ENCODE measurements at places on chromosomes 7 and 10.

DNA sequence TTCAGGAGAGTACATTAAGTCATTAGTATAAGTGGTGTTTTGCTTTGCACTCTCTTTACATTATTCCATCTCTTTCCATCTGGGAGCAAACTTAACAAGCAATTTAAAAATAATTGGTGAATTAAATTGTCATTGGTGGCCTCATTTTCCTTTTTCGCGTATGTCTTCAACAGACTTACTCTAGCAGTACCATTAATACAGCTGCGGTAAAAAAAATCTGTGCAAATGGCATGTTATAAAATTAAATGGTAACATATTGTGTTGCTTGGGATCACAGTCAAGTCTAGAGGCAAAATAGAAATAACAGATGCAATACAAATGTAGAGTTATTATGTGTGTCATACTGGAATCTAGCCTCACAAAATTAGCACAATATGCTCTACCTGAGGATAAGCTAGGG lies 322.4 kb downstream of the PCDH15 start:
- no peak for DNase-seq

GRCh38 chr7:84538268-84538667 lies 343.7 kb upstream of the SEMA3A start:
- DNase-seq: no peak

DNA sequence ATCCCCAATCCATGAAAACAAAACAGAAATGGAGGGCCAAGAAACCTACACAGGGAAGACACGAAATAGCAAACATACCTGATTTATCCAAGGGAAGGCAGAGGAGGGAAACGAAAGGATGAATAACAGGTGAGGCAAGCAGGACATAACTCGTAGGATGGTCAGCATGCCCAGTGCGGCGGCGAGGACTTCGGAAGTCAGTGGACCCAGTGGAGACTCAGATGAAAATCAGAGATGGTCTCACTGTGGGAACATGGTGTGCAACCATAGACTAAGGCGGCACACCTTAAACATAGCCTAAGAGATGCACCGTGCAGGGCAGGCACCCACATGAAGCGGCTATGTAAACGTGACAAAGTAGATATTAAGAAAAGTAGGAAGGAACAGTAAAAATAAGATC lies 157.5 kb downstream of the MGMT start:
- no peak for DNase-seq

DNA sequence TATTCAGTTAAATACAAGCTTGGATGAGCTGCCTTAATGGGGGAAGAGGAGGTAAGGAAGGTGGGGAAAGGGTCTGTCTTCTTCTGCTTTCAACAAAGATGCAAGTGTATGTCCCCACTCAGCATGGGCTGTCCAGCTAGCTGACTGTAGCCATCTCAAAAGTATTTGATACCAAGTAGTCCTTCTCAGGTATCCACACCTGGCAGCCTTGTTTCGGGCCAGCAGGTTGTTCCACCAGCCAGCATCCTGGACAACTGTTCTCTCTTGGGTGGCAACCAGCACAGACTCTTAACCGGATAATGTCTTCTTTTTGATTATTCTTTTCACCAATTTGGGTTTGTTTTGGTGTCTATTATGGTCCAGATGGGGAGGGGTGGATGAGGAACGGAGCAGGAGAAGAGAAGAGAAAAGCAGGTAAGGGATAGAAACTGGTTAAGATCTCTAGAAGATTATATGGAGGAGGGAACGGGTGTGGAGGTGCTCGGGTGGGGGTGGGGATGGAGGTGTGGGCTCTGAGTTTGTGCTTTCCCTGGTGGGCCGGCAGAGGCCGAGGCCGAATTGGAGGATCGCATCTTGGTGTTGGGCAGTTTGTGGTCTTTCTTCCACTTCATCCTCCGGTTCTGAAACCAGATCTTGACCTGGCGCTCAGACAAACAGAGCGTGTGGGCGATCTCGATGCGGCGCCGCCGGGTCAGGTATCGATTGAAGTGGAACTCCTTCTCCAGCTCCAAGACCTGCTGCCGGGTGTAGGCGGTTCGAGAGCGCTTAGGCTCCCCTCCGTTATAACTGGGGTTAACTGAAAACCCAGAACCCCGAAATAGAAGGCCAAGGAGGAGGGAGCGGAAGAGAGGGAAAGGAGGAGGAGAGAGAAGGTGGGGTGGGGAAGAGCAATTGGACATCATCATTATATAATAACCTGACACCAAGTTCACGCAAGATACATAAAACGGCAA lies 1.5 kb downstream of the HOXA4 start:
- DNase-seq: no peak

DNA sequence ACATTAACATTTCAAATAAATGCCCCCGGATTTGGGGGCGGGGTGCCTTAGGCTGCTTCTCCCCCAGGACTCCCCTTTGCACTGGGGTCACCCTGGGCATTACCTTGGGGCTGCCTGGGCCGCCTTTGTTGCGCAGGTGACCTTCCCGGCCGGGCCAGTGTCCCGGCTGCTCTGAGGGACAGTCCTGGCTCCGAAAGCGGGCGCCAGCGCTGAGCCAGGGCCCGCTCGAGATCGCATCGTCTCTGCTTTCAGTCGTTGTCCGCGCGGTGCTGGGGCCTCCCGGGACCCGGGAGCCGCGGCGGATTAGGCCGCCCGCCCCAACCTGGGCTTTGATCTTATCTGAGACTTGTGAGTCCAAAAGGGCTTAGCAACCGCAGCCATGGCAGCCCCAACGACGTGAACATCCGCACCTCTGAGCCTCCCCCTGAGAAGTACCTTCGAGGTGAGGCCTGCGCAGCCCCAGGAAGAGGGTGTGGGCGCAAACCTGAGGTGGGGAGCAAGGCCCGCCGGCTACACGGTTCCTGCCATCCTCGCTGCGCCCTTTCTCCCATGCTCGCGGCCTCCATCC lies 14.8 kb upstream of the WAPL start:
- no peak for DNase-seq

DNA sequence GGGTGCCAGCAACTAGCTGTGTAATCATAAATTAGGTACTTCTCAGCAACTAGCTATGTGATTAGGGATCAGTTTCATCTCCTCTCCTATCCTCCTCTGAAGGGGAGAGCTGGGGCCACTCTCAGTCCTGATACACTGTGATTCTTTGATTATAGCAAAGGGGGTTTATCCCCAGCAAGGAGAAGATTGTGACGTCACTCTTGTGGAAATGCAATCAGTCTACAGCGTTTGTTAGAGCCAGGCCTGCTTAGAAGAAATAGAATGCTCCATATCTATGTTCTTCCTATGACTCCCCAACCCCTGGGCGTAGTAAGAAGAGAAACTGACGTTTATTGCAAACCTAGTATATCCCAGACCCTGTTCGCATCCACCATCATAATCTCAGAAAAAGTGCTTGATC lies 308.2 kb downstream of the GFRA1 start:
- no peak for DNase-seq

GRCh38 chr7:96826089-96826488 lies 116.4 kb upstream of the SEM1 start:
- DNase-seq: no peak

DNA sequence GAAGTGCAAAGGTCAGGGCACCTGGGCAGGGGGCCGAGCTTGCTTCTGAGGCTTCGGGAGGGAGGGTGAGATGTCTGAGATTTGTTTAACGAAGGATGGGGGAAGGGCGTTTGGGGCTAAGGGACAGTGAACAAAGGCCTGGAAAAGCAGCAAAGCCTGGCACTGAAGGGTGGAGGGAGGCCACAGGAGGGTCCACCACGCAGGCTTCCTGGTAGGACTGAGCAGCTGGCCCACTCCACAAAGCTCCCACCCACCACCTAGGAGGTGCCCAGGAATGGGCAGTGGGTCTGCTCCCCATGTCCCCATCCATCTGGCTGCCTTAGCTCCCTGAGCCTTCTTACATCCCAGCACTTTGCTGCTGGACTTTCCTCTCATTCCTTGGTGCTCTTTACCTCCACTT lies 39.4 kb upstream of the CXCL12 start:
- peak; percentile 3 for DNase-seq

DNA sequence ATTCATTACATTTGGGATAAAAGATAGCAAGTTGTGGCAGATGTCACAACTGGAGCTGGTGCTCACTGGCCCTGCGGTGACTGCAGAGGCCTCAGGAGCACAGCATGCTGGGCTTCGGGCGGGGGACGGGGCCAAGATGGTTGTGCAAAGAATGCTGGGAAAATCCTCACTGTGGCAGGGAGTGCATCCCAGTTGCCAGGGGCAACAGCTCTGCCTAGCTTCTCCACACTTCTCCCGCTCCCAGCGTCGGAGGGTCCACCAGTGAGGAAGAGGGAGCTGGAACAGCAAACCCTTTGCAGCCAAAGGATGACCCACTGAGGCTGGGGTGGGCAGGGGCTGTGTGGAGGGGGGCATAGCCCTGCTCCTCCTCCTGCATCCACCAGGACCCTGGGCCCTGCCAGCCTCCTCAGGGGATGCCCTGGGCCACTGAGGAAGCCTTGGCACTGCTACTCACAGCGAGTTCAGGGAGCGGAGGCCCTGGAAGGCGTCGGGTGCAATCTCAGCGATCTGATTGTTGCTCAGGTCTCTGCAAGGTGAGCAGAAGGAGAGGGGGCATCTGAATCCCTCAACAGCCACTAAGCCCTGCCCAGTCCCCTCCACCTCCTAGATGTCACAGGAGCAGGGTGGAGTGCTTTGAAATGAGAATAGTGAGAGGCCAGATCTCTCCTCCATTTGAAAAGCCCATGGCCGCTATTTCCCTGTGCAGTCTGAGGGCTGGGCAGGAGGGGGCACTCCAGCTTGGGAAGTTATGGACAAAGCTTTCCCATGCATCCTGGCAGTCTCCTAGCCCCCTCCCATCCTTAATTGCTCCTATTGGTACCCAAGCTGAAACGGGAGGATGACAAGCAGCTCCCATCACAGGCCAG lies 126.5 kb downstream of the SLIT1 start:
- DNase-seq: no peak

DNA sequence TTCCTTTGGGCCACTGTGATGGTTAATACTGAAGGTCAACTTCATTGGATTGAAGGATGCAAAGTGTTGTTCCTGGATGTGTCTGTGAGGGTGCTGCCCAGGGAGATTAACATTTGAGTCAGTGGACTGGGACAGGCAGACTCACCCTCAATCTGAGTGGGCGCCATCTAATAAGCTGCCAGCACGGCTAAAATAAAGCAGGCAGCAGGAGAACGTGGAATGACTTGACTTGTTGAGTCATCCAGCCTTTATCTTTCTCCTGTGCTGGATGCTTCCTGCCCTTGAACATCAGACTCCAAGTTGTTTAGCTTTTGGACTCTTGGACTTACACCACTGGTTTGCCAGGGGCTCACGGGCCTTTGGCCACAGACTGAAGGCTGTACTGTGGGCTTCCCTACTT lies 1046.9 kb downstream of the TYW1 start:
- no peak for DNase-seq

GRCh38 chr7:51817694-51818225 lies 501.2 kb upstream of the COBL start:
- no peak for DNase-seq

GRCh38 chr7:111605246-111605645 lies 43.0 kb upstream of the IMMP2L start:
- DNase-seq: no peak

- no peak for DNase-seq
Observed at GRCh38 chr7:1717095-1717483, 47.0 kb downstream of the ELFN1 start.

DNA sequence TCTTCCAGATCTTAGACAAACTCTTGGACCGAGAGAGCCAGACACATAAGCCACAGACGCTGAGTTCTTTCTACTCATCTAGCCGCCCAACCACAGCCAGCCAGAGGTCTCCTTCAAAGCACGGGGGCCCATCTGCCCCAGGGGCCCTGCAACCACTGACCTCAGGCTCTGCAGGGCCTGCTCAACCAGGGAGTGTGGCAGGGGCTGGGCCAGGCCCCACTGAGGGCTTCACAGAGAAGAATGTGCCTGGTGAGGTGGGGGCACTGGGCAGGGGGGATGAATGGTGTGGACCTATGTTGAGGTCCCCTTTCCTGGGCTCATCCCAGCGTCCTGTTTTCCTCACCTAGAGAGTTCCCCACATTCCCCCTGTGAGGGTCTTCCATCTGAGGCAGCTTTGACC lies 11.4 kb downstream of the ZSWIM8 start:
- DNase-seq: no peak

- peak; percentile 74 for DNase-seq
Observed at GRCh38 chr10:14953424-14954000, 384 bp downstream of the DCLRE1C start.

GRCh38 chr10:3584926-3585784 lies 199.9 kb downstream of the KLF6 start:
- no peak for DNase-seq

DNA sequence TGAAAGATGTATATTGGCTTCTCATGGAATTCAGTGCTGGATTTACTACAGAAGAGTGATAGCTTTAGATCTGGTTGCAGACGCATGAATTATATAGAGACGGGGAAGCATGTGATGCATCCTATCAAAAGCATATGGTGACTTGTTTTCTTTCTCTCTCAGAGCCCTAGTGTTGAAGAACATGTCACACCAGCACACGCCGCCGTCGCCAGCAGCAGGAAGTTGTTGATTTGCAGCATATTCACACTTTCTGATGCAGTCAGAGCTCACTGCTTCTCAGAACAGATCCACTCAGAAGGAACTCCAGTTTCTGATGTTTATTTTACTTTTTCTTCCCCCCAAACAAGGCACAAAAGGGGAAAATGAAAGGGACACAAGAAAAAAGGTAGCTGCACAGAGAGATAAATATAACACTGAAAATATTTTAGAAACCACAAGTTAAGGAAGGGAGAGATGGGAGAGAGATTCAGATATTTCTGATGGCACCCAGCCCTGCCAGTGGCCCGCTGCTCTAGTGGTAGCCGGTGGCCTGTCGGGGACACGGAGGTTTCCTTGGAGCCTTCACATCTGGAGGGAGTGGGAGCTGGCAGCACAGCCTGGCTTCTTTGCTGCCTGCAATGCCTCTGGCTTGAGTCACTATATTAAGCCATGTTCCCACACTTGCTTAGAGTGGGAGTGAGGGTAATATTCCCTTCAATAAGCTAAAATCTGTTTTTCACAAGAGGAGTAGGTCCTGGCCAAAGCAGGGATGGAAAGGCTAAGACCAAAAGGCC lies 123.2 kb downstream of the NRP1 start:
- DNase-seq: no peak

DNA sequence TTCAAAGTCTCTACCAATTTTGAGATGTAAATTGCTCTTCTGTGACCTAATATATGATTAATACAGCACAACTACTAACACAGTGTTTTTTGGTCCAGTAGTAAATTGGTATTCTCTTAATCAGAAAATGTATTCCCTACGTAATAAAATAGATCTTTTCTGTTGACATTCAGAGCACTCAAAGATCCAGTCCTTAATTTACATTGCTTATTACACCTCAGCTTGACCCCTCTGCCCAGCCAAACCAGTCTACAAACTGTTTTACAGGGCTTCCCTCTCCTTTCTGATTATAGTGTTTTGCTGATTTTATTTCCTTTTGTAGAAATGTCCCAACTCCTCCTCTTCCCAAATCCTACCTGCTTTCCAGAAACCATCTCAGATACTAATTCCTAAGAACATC lies 293.4 kb downstream of the PRKG1 start:
- no peak for DNase-seq

Measured in urothelium cell line (cell line).